ENCODE measurements at places on chromosomes 4 and X.

GRCh38 chr4:185171373-185172071 is 28.5 kb downstream of the SLC25A4 start:
- no peak for DNase-seq

DNA sequence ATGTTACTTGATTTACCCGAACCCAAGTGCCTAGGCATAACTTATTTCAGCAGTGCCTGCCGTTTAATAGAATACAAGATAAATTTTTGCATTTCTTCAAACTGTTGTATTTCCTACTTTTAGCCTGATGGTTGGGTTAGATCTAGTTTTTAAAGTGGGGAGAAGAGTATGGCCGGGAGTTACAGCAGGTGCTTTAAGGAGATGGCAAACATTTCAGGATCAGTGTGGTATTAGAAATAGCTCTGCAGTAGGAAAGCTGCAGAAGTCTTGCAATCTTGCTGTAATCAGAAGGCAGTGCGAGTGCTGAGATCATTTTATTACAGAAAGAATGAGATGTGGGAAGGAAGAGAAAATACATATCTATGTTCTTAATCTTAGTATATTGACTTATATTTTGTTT is 977.8 kb upstream of the TENM3 start:
- no peak for DNase-seq

GRCh38 chr4:123284168-123284567 is 112.4 kb upstream of the SPRY1 start:
- DNase-seq, result no peak

DNA sequence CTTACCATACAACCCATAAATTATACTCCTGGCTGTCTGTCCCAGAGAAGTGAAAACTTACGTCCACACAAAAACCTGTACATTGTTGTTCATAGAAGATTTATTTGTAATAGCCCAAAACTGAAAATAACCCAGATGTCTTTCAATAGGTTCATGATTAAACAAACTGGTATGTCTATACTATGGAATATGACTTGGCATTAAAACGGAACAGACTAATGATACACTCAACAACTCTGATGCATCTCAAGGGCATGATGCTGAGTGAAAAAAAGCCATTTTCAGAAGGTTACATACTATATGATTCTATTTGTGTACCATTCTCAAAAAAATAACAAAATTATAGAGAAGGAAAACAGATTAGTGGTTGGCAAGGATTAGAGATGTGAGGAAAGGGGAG is 11.6 kb upstream of the MND1 start:
- no peak for DNase-seq

GRCh38 chr4:145716200-145716599 is 36.3 kb downstream of the C4orf51 start:
- DNase-seq, result no peak

Measured in stimulated activated CD8-positive, alpha-beta memory T cell treated with anti-CD3 and anti-CD28 coated beads, Interleukin-4, amount 100 ng/mL, for 24 hours (primary cell).